ENCODE measurements at places on chromosomes 1 and 21.
A peak's percentile ranks its signal among the peaks of the same experiment; 100 is the strongest.

DNA sequence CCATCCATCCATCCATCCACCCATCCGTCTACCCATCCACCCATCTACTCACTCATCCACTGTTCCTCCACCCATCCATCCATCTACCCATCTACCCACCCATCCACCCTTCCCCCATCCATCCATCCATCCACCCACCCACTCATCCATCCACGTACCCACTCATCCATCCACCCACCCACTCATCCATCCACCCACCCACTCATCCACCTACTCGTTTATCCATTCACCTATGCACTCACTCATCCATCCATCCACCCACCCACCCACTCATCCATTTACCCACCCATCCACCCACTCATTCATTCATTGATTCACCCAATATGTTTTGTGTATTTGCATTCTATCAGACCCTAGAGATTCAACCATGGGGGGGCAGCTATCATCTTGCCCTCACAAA is 27.2 kb downstream of the TNFRSF8 start:
- DNase-seq: no peak

- DNase-seq: no peak
These were observed 29.0 kb downstream of the POU2F1 start for GRCh38 chr1:167249702-167250101.

DNA sequence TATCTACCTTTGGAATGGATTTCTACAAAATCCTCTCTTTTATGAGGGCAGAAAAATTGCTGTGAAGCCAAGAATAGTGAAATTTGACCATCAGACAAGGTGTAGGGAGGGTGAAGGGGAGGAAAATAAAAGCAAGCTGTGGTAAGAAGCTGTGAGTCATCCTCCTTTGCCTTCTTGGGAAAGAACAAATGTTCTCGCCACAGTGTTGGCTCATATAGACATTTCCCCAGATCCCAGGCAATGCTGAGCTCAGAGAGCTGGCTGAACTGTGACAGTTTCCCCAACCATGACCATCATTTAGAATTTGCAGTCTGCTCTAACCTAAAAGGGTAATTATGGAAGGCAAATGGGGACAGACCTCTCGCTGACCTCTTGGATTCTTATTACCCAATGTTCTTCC is 235.4 kb downstream of the PBX1 start:
- no peak for DNase-seq

DNA sequence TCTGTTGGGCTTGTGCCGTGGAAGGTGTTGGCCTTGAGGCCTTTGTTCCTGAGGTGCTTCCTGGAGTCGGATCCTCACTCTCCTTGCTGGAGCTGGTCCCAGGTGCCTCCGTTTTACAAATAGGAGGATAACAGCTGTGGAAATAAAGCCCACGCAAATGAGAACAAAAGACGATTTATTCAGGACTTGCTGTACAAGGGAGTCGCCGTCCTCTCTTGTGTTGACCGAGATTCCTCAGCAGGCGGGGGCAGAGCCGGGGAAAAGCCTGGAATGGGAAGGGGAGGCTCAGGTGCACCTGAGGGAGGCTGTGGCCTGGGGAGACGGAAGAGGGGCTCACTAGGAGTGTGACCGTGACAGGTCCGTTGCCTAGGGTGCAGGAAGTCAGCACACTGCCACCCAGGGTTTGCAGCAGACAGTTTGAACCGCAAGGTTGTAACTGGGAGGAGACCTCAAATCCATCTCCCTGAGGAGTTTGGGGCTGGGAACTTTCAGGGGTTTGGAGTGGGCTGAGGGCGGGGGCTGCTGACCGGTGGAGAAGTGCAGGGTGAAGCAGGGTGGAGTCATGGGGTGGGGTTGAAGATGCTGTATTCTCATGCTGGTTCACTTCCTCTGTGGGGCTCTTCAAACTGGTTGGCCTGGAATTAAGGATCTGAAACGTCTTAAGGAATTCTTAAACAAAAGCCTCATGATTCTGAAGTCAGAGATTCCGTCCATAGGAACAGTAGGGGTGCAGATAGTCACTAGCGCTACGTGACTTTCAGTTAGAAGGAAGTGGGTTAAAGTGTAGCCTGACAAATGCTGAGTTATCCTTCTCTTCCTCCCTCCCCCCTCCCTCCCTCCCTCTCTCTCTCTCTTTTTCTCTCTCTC is 2.6 kb upstream of the CSTB start:
- no peak for DNase-seq

- DNase-seq: no peak
These were observed 148.0 kb downstream of the PLA2G4A start for GRCh38 chr1:186976700-186977099.

DNA sequence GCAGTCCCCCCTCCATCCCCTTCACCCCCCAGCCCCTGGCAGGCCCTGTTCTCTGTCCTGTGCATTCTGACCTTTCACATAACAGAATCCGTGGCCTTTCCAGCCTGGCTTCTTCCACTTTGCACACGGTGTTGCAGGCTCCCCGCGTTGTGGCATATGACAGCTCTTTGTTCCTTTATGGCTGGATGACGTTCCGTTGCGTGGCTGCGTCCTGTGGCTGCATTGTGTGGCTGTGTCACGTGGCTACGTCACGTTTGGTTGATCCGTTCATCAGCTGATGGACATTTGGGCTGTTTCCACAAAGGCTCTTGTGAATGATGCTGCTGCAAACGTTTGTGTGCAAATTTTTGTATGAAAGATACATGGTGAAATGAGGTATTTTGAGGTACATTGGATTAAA is 53.3 kb downstream of the PDE9A start:
- no peak for DNase-seq

- DNase-seq: no peak
These were observed 208.1 kb downstream of the PRDM2 start for GRCh38 chr1:13908128-13908527.

- no peak for DNase-seq
These were observed 71.8 kb downstream of the CHRM3 start for GRCh38 chr1:239458144-239458500.

DNA sequence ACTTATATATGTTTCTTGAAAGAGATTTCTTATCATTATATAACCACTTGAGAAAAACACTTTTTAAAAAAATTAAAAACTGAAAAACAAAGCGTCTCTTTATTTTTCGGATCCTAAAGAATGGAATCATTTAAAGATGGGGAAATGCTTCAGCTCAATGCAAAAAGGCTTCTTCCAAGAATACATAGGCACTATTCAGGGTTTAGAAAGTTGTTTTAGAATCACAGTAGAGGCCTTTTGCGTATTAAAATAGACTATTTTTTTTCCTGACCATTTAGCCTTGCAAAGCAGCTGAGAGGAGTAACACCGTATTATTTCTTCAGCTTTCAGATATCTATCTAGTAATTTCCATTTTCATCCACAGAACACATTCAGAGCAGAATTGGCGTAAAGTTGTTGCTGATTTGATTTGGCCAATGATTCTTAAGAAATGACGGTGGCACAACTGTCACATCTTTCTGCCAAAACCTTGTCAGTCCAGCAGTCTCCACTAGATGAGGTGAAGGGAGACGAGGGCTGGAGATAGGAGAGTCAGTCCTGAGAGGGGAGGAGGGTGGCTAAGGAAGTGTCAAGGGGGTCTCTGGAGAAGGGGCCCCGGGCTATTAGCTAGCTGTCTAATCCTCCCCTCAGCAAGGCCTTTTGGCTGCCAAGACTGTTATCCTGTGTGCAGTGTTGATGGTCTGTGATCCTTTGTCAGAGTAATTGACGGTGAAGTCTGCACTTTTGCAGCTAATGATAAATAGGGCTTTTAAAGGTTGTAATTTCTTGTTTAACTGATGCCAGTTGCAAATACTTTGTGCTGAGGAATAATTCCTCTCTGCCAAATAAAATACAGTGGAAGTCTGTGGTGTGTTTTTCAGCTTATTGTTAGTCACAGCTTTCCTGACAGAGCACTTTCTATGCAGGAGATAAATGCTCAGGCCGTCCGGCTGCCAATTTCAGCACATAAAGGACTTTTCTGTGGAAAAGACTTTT is 34.7 kb downstream of the PRRX1 start:
- DNase-seq: no peak

DNA sequence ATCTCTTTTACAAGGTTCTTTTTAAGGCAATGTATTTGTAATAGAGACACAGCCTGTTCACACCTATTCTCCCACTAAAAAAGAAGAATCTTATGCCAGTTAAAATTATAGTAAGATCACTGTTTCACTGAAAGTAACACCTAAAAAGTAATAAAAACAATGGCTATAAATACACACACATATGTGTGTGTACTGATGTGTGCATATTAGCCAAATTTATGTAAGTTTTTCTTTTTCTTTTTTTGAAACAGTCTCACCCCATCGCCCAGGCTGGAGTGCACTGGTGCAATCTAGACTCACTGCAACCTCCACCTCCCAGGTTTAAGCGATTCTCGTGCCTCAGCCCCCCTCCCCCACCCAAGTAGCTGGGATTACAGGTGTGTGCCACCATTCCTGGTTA is 56.8 kb upstream of the SLC30A10 start:
- no peak for DNase-seq

GRCh38 chr1:231814021-231814420 is 187.4 kb downstream of the DISC1 start:
- DNase-seq: no peak

GRCh38 chr1:1021920-1022259 is 2.0 kb downstream of the AGRN start:
- DNase-seq: no peak

GRCh38 chr1:176206006-176206960 is 803 bp downstream of the COP1 start:
- DNase-seq: peak; percentile 41

- no peak for DNase-seq
These were observed 45.3 kb downstream of the TTC39A start for GRCh38 chr1:51285055-51285454.

- DNase-seq: no peak
These were observed 15.9 kb downstream of the SARS1 start for GRCh38 chr1:109229531-109230127.

- DNase-seq: no peak
These were observed 382.6 kb upstream of the NR5A2 start for GRCh38 chr1:199644912-199645311.

GRCh38 chr21:26079366-26079765 is 91.2 kb downstream of the APP start:
- DNase-seq: no peak

DNA sequence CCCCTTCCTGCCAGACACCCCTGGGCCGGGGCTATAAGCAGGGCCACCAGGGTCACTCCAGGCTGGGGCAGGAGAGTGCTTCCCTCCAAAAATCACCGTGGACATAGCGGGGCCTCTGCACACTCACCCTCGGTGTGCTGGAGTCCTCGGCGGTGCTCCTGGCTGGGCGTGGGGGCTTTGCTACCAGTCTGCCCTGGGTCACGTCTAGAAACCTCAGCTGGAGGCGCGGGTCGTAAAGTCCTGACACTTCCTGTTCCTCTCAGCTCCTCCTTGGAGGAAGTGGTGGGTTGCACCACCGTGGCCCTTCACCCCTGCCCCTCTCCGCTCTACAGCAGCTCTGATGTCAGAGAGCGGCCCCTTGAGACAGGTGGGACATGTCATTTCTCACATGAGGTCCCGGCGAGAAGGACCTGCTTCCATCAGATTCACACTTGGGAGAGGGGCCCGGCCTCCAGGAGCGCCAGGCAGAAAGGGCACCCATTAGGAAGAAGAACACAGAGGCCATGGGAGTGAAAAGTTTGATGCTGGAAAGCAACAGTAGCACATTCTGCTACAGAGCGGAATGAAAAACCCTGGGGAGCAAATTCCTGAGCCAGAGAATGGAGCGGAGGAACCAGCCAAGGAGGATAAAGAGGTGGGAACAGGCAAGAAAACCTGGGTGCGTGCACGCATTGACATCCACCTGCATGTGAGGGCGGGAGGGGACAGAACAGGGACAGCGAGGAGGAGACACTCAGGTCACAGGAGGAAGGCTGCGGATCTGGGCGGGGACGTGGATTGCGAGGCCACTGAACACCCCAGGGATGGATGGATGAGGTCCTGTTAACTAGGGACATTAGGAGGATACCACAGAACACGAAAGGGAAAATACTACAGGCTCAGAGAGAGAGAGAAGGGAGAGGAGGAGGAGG is at the start of gene ITGB2:
ITGB2 (minus strand) TSS at position 206 of the 911 bp plus-strand sequence. CDS start 10,117 bp downstream, outside the sequence.
- DNase-seq: peak; percentile 50

All from T-cell (primary cell).